ENCODE measurements at places on chromosomes 16 and 17.
A peak's percentile ranks its signal among the peaks of the same experiment; 100 is the strongest.

DNA sequence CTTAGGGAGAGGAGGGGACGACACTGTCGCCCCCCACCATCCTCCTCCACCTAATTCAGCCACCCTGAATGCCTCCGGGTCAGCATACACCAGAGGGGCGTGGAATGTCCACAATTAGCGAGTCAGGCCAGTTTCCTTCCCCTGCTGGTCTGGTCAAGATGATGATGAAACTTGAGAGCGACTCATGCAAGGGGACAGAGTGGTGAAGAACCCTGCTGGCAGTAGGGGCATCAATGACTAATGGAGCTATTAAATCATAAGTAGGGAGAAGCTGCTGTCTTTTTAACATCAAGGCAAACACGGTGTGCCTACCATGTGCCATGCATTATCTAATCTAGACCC, 7.2 kb downstream of the SPACA3 start:
- DNase-seq, result no peak

- DNase-seq, result no peak
These were observed 32.2 kb downstream of the SDK2 start for GRCh38 chr17:73612031-73612472.

- DNase-seq, result no peak
These were observed 8.3 kb downstream of the FHOD1 start for GRCh38 chr16:67238806-67239470.

DNA sequence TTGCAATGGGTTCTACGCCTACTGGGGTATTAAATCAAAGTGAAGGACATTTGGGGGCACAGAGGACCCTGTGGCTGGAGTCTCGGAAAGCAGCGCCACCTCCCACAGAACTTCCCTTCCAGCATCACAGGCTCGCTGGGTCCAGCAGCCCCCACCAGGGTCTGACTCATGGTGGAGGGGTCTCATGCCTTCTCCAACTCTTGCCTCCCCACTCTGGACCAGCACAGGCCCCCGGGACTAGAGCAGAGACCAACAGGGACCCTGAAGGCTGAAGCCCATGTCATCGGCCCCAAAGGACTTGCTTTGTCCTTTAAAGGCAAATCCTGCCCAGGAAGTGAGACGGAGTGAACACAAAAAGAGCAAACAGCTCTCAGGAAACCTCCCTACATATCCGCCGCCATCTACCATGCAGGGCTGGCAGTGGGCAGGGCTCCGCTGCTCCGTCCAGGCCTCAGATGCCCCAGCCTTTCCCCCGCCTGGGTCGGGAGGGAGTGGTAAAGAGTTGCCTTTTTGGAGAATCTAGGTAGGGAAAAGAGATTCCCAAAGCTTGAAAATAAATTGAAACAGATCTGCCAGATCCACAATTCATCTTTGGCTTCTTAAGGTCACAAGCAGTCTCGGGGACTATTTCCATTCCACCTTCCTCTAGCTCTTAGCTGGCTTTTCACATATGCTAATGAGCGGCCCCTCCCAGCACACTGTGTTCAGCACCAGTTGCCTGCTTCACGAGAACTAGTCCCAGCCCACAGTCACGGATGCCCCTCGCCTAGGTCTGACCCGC, 2.1 kb upstream of the GPRC5C start:
- DNase-seq, result no peak

DNA sequence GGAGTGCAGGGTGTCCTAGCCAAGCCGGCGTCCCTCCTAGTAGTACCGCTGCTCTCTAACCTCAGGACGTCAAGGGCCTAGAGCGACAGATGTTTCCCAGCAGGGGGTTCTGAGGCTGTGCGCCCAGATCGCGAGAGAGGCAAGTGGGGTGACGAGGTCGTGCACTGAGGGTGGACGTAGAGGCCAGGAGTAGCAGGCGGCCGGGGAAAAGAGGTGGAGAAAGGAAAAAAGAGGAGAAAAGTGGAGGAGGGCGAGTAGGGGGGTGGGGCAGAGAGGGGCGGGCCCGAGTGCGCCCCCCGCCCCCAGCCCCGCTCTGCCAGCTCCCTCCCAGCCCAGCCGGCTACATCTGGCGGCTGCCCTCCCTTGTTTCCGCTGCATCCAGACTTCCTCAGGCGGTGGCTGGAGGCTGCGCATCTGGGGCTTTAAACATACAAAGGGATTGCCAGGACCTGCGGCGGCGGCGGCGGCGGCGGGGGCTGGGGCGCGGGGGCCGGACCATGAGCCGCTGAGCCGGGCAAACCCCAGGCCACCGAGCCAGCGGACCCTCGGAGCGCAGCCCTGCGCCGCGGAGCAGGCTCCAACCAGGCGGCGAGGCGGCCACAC, at the start of gene MMP2:
Gene MMP2, plus strand, starts transcription at position 372 of the 603 bp plus-strand sequence. CDS start 282 bp downstream, outside the sequence.
- DNase-seq, result peak; percentile 14

DNA sequence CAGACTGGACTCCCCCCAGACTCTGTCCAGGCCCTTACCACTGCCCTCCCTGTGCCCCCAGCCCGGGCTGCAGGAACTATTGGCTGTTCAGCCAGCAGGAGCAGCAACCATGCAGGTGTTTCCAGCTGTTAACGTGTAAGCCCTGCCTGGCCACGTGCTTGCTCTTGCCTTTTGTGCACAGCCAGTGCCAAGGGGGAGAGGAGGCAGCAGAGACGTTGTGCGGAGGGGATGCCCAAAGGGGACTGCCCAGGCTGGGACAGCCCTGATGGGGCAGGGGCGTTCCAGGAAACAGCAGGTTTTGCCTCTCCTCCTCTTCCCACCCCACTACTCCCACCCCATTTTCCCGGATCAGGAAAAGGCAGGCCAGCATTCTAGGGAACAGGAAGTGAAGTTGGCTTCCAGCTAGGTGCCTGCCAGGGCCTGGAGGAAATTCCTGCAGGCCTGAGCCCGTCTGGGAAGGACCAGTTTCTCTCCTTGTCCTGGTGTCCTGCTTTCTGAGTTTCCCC, 16.7 kb upstream of the LASP1NB start:
- DNase-seq, result no peak

- no peak for DNase-seq
These were observed 44.6 kb upstream of the GSE1 start for GRCh38 chr16:85568519-85568918.

DNA sequence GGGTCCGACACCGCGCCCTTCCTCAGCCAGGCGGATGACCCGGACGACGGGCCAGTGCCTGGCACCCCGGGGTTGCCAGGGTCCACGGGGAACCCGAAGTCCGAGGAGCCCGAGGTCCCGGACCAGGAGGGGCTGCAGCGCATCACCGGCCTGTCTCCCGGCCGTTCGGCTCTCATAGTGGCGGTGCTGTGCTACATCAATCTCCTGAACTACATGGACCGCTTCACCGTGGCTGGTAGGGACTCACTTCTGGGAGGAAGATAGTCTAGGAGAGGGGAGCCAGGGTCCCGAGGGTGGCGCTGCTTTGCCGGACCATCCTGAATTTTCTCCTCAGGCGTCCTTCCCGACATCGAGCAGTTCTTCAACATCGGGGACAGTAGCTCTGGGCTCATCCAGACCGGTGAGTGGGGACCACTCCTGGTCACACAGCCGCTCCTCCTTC, 601 bp downstream of the SPNS1 start:
- no peak for DNase-seq

GRCh38 chr17:48728232-48729231, at the start of gene HOXB13:
HOXB13 (minus strand) TSS chr17:48728750; CDS start chr17:48728593, 157 bp downstream.
- DNase-seq, result no peak

DNA sequence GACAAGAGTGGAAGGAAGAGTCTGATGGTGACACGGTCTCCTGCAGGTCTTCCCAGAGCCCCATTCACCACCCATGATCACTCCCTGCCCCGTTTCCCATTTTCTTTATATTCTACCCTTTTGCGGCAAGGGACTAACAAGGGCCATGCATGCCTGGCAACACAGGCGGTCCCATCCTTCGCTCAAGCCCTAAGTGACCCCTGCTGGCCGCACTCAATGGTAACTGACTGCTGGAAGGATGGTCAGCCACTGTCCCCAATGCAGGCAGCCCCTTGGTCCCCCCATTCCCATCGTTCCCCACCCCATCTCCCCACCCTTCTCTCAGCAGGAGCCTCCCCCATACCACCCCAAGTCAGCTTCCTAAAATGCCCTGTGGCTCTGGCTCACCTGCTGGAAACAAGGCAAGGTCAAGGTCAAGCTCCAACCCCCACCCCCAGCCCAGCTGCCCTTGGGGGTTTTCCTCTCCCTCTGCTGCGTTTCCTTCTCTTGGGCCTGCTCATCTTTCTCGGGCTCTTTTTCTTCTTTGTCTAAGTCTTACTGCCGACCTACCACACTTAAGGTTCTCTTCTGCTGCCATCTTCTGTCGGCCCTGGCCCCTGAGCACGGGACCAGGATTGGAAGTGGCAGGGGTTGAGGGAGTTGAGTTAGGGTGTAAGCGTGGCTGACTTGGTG, 116.0 kb downstream of the RPTOR start:
- DNase-seq, result no peak

DNA sequence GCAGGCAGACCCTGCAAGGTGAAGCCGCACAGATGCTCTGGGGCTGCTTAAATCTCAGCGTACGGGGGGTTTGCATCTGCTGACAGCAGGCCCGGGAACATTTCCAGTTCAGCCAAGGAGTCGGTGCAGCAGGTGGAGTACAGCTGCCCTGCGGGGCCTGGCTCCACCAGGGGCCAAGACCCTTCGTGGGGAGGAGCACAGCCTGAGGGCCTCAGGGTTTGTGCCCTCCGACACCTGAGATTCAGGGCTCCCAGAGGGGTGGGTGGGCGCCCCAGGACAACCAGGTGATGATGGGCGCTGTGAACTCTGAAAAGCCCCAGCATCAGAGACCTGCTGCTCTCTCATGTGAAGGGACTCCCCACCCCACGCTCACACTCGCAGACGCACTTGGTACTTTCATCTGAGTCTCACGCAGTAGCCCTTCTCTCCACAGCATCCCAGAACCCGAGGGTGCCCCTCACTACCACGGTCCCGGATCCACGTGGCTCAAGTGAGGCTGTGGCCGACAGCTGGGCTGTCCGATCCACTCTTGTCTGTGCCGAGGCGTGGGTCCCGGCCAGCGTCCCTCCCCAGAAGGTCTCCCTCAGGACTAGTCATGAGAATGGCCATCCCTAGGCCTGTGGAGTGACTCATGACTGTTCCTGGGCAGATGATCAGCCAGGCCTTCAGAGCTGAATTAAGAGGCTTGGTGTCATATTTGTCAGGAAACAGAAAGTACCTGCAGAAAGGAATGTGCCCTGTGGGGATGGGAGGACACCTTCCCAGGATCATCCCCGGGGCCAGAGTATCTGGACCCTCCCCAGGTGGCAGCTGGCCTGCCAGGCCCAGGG, 29.6 kb downstream of the ACSF3 start:
- DNase-seq, result no peak

DNA sequence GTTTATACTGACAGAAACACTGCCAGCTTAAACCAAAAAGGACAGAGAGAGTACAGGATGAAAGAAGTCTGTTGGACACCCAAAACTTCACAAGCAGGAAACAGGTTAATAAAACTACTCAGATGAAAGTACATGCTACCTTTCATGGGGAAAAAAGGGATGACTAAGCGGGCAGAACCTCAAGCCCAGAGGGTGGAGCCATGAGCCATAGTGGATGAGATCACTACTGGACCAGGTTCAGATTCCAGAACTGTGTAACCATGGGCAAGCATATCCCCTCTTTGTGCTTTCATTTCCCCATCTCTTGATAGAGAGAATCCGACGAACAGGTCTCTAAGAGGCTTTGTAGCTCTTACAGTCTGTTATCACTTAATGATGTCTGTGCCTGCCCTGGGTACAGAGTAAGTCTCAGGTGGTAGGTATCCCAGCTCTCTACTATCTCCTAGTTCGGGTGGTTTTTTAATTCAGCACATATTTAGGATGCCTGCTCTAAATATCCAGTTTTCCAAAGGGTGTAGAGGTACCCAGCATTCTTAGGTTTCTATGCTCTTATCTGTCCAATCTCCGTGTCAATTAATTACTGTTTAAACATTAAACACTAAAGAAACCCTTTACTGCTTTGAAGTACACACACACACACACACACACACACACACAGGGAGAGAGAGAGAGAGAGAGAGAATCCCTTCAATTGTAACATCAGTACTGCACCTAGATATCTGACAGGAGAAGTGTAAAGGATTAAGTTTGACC, 206.7 kb downstream of the ZNF423 start:
- no peak for DNase-seq

- no peak for DNase-seq
These were observed 12.3 kb upstream of the ZFP90 start for GRCh38 chr16:68526782-68527145.

DNA sequence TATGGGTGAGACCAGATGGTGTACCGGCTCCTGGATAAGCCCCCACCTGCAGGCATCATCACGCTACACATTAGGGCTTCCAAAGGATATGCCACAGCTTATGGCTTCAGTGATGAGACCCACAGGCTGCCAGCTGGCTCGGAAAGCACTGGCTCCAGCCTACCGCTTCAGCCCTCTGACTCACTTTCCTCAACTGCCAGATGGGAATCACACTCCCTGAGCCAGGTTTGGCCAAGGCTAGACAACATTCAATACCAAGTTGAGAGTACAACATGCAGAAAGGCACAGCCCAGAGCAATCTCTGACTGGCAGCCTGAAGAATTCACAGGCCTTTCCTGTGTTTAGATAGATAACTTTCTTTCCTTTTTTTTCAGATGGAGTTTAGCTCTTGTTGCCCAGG, 10.3 kb downstream of the CENPV start:
- DNase-seq, result no peak
